ENCODE measurements at places on chromosomes 1 and 21.

DNA sequence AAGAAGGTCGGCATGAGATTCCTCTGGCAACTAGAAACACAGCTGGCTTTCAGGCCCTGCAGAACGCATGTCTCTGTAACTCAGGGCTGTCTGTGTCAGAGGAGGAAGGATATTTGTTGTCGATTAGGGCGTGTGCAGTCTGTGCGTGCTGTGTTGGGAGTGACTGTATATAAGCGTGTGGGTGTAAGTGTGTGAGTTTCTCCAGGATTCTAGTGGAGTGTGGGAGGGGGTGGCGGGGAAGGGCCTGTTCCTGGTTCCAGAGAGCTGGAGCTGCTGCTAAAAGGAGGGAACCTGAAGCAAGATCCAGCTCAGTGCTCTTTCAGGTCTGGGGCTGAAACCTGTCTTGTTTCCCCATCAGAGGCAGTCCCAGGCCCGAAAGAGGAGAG is 74.3 kb downstream of the SLC16A1 start:
- no peak for DNase-seq

DNA sequence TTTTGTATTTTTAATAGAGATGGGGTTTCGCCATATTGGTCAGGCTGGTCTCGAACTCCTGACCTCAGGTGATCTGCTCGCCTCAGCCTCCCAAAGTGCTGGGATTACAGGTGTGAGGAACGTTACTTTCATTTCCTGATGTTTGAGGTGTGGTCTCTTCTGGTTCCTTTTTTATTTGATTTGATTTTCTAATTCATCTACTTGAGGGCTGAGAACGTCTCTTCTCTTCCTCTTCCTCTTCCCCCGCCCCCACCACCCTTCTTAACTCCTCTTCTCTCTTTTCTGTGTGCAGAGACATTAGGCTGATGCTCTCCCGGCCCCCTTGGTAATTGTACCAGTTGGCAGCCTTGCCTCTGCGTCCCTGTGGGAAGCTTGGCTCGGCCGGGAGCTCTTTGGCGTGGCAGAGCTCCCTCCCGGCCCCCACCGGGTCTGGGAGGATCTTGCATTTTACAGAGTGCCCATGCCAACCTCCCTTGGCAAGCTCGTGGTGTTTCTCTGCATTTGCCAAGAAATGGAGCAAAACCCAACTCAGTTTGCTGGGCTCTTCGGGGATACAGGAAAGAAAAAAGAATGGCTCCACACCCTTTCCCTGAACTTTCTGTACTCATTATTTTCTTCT is 19.9 kb downstream of the CRYAA start:
- DNase-seq, result no peak

- DNase-seq, result no peak
Observed at GRCh38 chr21:14876524-14876840, 188.3 kb downstream of the NRIP1 start.

- DNase-seq, result no peak
Observed at GRCh38 chr1:164518692-164519332, 40.2 kb upstream of the PBX1 start.

- no peak for DNase-seq
Observed at GRCh38 chr1:100494393-100495084, 43.4 kb upstream of the GPR88 start.

- DNase-seq, result no peak
Observed at GRCh38 chr1:184656221-184656620, 98.4 kb downstream of the EDEM3 start.

GRCh38 chr1:185860311-185860710 is 126.1 kb downstream of the HMCN1 start:
- DNase-seq, result no peak

DNA sequence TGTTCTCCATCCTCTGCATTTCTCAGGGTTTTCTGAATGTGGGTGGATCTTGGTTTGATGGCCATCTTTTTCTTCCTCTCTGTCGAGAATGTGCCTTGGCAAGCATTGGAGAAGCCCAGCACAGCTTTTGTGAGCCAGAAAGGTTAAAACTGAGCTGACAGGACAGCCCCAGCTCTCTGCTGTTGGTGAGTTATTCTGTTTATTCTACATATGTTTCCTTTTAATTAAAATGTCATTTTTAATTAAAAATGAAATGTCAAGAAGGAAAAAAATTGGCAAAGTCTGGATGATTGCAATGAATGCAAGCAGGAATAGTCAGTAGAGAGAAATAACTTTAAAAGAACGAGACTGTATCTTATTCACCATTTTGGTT is 325.8 kb downstream of the PTBP2 start:
- no peak for DNase-seq

DNA sequence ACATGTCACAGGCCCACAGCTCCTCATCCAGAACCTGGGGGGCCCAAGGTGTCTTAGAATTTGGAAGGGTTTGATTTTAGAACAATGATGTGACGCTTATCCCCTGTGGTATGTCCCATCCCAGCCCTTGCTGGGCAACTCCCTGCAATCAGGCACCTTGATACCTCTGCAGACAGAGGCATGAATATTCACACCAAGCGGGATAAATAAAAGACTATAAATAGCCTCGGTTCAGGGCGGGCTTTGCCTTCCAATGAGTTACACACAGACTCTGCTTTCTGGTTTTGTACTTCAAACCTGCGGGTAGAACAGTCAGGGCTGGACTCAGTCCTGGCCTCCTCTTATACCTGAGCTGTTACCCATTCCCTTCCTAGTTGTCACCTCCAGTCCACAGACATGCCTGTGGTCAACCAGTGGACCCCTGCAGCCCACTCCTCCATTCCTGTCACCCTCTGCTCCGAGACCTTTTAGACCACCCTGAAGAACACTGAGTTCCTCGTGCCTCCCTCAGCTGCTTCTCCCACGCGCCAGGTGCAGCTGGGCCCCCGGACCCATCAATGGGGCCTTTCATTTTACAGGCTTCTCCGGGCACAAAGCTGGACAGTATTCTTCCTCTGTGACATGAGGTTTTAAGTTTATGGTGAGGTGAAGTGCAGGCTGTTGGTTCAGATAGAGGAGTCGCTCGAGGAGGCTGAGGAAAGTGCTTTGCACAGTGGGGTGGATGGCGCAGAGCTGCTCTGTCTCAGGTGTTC is 120.1 kb upstream of the TNR start:
- no peak for DNase-seq

DNA sequence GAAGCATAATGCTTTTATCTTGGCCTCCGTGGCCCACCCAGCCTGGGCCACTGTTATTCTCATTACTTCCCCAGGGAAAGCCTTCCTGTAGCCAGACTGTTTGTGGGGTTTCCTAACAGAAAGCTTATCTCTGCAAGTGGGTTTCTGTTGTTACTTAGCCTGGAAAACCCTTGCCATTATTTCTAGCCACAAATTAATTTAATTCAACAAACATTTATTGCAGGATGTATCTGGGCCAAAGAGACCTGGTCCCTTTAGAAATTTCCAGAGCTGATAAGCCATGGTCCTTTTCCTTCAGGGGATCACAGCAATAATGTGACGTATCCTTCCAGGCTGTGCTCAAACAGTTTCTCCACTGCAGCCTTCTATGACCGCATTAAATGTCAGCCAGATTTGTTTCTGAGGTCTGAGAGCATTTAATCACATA is 20.9 kb downstream of the TNN start:
- DNase-seq, result no peak

DNA sequence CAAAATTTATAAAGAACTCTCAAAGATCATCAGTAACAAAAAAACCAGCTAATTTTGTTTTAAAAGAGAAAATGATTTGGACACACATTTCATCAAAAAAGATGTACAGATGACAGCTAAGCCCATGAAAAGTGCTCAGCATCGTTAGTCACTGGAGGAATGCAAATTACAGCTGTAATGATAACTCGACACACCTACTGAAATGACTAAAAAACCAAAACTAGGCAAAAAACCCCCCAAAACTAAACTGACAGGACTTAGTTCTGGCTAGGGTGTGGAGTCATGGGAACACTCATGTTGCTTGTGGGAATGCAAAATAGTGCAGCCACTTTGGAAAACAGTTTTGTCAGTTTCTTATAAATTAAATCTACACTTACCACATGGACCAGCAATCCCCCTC is 59.5 kb downstream of the CNIH3 start:
- no peak for DNase-seq

- no peak for DNase-seq
Observed at GRCh38 chr1:82894635-82895034, 1093.9 kb downstream of the ADGRL2 start.

DNA sequence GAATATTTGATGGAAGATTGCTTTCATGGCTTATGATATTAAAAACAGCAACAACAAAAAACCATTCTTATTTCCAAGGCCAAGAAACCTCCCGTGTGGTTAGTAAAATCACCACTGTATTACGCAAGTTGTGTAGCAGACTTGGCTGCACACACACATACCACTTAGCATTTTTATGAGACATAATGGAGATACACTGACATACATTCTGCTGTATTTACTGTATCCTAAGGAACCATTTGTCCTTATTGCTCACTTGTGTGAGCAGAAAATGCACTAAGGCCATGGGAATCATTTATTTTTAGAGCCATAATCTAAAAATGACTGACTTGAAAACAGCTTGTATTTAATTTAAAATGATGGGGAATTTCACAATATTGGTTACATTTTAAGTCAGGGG is 584 bp upstream of the C1orf141 start:
- no peak for DNase-seq

- DNase-seq, result no peak
Observed at GRCh38 chr21:38036016-38036415, 119.8 kb upstream of the KCNJ6 start.

GRCh38 chr1:168057921-168058320 is 78.8 kb downstream of the GPR161 start:
- DNase-seq, result no peak

DNA sequence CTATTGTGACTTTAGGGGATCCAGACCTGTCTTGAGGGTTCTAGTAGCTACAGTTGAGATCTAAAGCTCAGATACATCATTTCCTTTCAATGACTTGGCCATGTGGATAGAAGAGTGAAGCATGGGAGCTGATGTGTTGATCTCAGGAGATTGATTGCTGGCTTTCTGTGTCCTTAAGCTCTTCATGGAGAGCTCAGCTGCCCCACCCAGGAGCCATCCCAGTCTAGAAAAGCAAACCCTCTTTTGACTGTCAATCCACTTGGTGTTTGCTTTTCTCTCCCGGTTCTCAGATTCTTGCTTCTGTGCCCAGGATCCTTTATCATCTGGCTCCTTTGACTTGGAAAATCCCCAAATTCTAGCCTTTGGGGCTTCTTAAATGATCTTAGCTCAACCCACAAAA is 87.2 kb downstream of the ATP1A1 start:
- DNase-seq, result no peak

Measured in GM19239 (cell line).